Hindlimb muscle (tissue), 1 donor: ENCODE measurements at places on chromosomes 12 and 14.

GRCh38 chr14:90691627-90692026, 124.6 kb downstream of the TTC7B start:
- DNase-seq = no peak

- DNase-seq = no peak
These were observed 1136.8 kb downstream of the AACS start for GRCh38 chr12:126201981-126202537.

DNA sequence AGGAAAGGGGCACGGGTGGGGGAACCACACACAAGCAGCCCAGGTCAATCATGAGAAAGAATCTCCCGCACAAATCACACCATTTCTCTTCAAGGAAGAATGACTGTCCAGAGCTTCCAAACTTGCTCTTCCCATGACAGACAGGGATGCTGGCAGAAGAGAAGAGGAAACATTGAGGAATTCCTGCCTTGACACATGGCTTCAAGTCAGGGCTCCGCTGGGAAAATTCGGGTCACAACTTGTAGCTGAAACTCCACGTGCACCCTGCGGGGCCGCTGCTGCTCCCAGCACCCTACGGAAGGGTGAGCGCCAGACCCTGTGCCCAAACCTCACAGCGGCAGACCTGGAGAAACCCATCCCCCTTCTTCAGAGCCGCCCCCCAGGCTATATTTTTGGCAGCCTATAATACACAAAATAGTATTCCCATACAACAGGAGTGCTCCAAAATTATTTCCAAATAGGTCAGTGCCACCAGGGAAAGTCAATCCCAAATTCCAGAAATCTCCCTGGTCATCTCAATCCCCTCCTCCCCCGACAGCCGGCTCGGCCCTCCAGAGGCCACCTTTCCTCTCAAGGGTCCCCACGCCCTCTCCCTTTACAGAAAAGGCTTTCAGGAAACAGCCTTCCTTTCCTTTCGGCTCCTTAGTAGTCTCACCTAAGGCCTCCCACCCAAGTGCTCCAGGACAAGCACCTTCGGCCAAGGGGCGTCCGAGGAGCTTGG, 1.3 kb downstream of the TMEM132D start:
- no peak for DNase-seq

DNA sequence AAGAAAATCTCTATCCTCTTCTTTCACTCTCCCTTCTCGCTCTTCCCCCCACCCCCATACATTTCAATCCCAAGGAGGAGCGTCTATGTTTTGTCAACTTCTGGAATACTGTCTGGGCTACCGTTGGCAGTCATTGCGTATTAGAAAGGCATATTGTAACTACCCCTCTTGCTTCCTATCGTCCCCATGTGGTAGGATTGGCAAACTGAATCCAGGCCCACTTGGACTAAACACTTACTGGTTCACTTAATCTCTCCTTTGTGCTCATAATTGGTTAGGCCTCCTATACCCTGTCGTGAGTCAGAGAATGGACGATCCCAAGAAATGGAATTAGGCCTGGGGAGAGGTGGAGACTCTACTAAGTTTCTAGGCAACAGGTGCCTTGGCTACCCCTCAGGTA, 68.8 kb upstream of the SLC8A3 start:
- DNase-seq = no peak

- DNase-seq = no peak
These were observed 442.5 kb downstream of the CCER1 start for GRCh38 chr12:90512518-90512917.

- no peak for DNase-seq
These were observed 98.3 kb downstream of the PDZRN4 start for GRCh38 chr12:41286426-41286825.

DNA sequence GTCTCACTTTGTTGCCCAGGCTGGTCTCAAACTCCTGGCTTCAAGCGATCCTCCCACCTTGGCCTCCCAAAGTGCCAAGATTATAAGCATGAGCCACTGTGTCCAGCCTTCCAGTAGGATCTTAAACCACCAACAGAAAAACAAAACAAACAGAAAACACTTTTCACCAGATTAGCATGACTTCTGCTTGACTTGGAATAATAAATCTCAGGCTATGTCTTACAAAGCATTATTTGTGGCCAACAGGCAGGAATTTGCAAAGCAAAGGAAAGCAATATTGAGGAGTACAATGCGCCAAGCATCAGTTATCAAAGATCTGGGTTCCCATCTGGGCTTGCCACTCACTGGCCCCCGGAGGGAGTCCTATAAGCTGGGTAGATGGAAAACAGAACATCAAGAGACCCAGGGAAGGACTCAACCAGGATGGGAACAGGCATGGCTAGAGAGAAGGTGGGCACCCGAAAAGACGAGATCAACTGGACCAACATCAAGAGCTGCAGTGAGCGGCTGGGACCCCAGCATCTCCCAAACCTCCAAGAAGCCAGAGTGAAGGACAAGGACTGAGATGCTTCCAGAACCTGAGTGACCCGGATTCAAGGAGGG, 101.2 kb downstream of the TMEM30B start:
- no peak for DNase-seq

GRCh38 chr14:42523666-42524065, 917.0 kb downstream of the LRFN5 start:
- no peak for DNase-seq

DNA sequence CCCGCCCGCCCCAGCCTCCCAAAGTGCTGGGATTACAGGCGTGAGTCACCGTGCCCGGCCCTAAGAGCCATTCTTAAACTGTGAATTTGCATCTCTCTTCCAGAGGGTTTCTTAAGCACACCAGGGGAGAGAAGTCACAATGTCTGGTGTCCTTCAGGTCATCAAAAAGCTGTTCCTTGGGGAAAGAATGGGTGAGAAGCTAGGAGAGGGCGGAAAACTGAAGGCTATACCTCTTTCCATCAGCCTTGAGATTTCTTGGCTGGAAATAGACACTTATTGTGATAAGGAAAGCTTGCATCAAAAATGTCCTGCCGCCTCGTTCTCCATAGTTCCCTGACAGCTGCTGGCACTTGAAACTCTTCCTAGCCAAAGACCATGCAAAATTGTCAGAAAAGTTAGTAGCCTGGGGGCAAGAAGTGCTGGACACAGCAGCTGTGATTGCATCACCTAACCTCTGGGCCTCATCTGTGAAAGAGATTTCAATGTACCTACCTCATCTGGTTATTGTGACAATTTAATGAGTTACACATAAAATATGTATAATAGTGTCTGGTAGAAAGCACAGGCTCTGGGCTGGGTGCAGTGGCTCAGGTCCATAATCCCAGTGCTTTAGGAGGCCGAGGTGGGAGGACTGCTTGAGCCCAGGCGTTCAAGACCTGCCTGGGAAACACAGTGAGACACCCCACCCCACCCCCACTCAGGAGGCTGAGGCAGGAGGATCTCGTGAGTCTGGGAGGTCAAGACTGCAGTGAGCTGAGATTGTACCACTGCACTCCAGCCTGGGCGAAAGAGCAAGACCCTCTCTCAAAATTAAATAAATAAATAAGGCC, 9.7 kb upstream of the UBC start:
- no peak for DNase-seq

- no peak for DNase-seq
These were observed 56.5 kb upstream of the GZMB start for GRCh38 chr14:24690492-24690891.

- DNase-seq = peak; percentile 43
These were observed 38.5 kb upstream of the CRACR2A start for GRCh38 chr12:3791256-3791874.
